A172 (cell line): ENCODE measurements at places on chromosomes 2 and 18. TPM values are rescaled to one million over a fixed set of nuclear protein-coding genes. Genes with fewer than 3 reads are reported as not detected.

GRCh38 chr18:22233266-22233665 lies 63.9 kb downstream of the GATA6 start:
- no peak for DNase-seq

- no peak for DNase-seq
Observed at GRCh38 chr2:141805302-141805701, 325.5 kb downstream of the LRP1B start.

DNA sequence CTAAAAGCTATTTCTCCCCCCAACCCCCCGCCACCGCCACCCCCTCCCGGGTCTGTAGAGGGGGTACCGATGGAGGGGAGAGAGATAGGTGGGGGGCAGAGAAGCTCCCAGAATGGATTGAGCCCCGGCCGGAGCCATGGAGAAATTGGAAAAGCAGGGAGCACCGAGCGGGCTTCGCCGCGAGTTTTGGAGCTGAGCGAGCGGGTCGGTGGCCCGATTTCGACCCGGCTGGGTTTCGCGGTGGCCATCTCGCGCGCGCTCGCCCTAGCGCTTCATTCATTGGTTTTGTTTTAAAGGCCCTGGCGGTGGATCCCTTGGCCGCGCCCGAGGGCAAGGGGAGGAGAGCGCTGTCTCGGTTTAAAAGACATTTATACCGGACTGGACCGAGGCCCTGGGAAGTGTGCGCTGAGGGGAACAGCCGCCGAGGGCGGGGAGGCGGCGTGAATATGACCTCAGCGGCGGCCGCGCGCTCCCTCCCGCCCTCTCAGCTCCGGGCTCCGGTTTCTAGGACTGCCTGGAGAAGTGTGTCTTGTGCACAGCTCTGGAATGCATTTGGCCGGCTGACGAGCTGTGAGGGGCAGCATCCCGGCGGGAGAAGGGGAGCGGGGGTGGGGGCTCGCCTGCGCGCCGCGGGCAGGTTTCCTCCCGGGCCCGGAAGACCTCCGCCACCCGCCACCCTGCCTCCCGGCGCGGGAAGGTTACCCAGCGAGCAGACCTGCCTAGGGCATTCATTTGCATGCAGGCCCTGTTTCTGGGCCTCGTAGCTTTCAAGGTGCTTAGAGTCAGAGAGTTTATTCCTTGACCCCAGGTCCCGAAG lies 1.7 kb upstream of the SMAD7 start:
- no peak for DNase-seq

DNA sequence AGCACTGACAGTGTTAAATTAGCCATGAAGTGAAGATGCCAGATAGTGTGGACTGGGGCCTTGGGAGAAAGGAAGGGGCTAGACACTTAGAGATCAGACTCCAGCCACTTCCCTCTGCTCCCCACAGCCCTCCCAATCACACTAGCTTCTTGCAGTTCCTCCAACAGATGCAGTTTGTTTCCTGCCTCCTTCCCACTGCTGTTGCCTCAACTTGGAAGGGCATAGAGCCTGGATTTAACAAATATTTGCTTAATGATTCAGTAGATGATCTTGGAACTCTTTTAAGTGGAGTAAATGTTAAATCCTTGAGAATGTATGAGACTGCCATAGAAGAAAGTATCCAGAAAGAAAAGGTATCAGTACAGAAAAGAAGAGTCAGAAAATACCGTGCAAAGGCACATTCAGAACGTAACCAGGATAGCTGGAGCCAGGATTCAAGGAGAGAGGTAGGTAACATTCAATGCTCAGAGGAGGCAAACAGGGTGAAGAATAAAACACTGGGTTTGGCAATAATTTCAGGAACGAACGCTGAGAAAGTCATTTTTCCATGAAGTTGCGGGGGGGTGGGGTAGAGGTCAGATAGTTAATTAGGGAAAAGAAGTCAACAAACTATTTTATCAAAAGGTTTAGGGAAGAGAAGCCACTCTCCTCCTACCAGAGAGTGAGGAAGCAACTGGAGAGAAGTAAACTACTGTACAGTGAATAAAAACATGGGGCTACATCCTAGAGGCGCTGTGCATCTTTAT lies 1.3 kb upstream of the BZW1 start:
- DNase-seq = peak; percentile 18

GRCh38 chr2:229974266-229974665 lies 52.0 kb downstream of the FBXO36 start:
- peak; percentile 39 for DNase-seq

GRCh38 chr2:150125708-150126107 lies 361.8 kb downstream of the RND3 start:
- DNase-seq = peak; percentile 76

GRCh38 chr2:48332286-48332685 lies 197.7 kb upstream of the STON1 start:
- no peak for DNase-seq

- no peak for DNase-seq
Observed at GRCh38 chr2:105518897-105519296, 120.0 kb upstream of the FHL2 start.

GRCh38 chr2:147867050-147867449 lies 22.2 kb downstream of the ACVR2A start:
- no peak for DNase-seq

- no peak for DNase-seq
Observed at GRCh38 chr2:68250196-68250595, 2.1 kb downstream of the PPP3R1 start.

GRCh38 chr2:14761118-14761517 lies 128.6 kb downstream of the LRATD1 start:
- DNase-seq = no peak

GRCh38 chr2:82853299-82853698 lies 1605.8 kb downstream of the SUCLG1 start:
- DNase-seq = no peak

DNA sequence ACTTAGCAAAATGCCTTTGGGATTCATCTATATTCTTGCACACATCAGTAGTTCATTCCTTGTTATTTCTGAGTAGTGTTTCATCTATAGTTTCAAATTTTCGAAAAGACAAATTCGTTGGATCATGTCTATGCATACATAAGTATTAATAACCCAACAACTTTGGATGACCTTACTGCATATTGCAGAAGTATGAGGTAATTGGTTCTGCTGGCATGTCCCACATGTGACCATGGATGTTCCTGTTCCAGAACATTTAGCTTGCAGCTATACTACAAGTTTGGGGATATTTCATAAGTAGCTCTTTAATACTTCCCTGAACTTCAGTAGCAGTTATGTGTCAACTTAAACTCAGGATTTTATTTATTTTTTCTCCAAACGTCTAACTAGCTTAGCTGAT lies 44.9 kb downstream of the APLF start:
- no peak for DNase-seq

GRCh38 chr2:118279005-118279404 lies 190.7 kb downstream of the INSIG2 start:
- DNase-seq = no peak

DNA sequence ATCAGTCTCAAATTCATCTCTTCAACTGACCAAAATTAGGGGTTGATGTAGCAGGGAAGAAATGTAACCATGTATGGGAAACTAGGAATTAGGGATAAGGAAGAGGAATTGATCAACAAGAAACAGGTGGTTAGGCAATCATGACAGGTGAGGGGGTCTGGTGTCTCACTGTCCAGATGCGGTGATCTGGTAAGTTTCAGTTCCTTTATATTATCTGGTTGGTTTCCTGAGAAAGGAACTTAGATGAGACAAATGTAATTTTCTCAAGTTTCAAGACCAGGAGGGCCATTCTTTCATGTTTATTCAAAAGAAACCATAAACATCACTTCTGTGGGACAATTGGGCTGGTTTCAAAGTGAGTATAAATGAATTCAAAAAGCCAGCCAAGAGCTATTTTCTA lies 306.2 kb upstream of the KCNJ3 start:
- no peak for DNase-seq

DNA sequence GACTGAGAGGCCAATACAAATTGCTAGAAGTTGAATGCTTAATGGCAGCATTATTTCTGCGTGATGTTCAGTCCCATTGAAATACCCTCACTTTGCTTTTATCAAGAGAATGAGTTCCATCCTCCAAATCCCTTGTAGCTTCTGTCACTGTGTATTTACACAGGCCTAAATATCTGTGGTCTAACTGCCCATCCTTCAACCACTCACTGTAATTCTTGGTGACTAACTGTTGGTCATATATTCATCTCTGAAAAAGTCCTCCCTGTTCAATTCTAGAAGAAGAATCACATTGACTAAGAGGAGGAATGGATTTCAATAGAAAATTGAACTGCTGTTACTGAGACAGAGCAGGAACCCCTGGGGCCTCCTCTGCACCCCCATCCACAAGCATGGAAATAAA lies 74.2 kb upstream of the L3MBTL4 start:
- no peak for DNase-seq

DNA sequence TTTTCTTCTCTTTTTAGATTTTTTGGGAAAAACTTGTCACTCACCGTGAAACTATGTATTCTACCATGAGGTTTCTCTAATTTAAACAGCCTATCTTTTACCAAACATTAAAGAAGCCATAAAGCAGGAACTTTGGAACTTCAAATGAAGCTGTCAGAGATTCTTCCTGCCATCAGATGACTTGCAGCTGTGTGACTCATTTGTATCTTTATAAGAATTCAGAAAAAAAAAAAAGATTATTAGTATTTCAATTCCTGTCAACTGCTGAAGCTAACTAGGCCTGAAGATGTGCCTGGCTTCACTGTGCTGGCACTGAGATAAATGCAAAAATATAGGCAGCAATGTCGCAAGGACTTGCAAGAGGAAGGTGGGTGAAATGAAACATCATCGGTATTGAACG lies 1399.1 kb upstream of the PIK3C3 start:
- DNase-seq = peak; percentile 31

DNA sequence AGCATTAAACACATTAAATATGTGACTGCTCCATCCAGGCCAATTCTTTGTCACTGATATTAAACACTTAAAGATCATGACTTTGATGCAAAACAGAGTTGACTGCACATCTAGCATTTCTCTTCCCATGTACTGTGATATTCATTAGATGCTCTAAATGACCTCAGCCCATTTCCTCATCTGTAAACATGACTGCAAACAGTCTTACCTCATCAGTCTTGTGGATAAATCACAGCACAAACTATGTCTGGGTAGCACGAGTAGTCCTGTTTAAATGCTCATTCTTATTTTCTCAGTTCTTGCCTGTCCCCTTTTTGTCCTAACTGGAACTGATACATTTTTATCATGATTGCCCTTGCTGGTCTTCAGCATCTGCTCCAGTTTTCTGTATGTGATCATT lies 1974.8 kb upstream of the LRRTM1 start:
- DNase-seq = no peak

DNA sequence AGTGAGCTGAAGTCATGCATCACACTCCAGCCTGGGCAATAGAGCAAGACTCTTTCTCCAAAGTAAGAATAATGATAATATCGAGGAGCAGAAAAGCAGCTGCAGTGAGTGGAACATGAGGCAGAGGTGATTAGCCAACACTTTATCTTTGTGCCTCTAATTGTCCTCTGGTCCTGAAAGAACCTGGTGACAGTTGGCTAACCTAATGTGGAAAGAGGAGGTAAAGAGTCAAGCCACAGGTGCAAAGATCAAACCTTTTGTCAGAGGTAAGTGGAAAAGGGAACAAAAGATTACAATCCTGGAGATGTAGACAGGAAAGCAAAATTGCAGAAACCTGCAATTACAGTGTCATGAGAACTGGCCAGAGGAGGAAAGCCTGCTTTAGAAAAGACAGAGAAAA lies 53.5 kb upstream of the LCLAT1 start:
- no peak for DNase-seq

- no peak for DNase-seq
Observed at GRCh38 chr2:129901754-129902415, 77.6 kb upstream of the RAB6C start.

DNA sequence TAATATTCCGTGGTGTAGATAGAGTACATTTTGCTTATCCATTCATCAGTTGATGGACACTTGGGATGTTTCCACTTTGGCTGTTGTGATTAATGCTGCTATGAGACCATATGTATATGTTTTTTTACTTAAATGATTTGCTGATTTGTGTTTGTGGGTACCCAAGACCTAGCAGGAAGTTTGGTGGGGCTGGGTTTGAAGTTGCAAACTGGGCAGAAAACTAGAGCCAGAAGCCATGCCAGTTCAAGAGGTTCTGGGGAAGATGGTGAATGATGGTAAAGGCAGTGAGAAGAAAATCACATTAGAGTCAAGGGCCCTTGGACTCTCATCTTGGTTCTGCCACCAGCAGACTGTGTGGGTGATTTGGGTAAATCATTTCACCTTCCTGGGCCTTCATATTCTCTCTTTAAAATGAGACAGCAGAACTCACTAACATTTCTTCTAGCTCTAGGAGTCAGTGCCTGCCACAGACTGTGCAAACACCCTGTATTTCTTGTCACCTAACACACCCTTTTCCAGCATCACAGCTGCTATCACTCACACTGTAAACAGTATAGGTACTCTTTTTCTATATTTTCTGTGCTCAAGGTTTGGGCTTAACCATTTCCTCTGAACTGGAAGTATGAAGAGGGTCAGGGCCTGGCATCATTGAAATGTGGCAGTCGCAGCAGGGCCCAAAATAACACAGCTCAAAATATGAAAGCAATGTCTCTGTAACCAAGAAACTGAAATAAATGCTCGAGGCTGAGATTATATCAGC lies 8.4 kb upstream of the CTLA4 start:
- DNase-seq = no peak

GRCh38 chr2:232957657-232958090 lies 55.4 kb downstream of the NGEF start:
- no peak for DNase-seq

DNA sequence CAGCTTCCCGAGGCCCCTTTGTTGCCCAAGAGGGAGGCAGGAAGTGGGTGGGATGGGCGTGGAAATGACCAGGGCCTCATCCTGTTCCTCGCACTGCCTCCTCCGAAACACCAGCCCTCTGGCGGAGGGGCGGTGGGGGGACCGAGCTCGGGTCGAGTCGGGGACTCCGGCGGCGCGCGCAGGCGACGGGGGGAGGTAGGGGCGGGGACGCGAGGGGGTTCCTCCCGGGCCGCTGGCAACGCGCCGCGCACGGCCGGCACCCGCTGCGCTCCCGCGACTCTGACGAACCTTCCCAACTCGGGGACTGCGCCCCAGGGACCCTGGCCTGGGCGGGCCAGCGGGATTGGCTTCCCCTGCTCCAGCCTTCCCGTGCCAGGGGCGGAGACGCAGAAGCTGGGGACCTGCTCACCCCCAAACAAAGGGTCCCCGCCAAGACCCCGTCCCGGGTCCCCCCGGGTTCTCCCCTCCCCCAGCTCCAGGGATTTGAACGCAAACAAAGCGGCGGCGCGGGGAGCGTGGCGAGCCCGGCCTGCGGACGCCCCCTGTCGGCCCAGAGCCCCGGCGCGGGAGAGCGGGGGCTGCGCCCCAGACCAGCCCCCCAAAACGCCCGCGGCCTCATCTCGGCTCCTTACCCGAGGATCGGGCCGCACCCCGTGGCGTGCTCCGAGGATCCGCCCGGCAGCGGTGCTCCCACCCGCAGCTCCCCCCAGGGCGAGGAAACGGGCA lies 1.2 kb downstream of the SEMA4C start:
- DNase-seq = peak; percentile 89

Gene KCNIP3
- 3.8 and 7.3 TPM in 2 replicates for total RNA-seq

Gene WDR54
- 72.9 and 84.5 TPM in 2 replicates for total RNA-seq

Gene PRKAG3
- not detected in 2 replicates for total RNA-seq

Gene ASXL3
- not detected in 2 replicates for total RNA-seq

Gene CREG2
- 0.62 and 0.69 TPM in 2 replicates for total RNA-seq

Gene IGFBP5
- total RNA-seq = 4.2 and 4.4 TPM in 2 replicates

Gene PCARE
- not detected in 2 replicates for total RNA-seq

Gene C2orf15
- total RNA-seq = 1.0 and 1.4 TPM in 2 replicates

Gene SLC14A1
- 1.6 TPM in 1 of 2 replicates, not detected in the other for total RNA-seq

Gene PARD3B
- total RNA-seq = 3.7 and 5.4 TPM in 2 replicates

Gene C2orf81
- 2.3 and 3.5 TPM in 2 replicates for total RNA-seq
